Amniotic epithelial cell (primary cell): ENCODE measurements at places on chromosomes 7 and 10.

DNA sequence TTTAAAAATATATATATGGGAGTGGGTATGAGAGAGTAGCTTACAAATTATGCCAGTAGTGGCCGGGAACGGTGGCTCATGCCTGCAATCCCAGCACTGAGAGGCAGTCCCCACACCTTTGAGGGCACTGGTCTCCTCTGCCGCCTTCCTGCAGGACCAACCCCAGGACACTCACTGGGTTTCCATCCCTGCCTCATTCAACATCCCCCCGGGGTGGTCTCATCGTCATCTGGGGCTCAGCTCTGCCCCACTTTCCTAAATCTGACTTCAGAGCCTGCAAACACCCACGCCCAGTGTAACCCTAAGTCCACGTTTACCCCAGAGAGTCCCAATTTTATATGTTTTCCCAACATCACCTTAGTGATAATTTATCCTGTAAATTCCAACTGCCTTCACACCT is 96.5 kb downstream of the DIP2C start:
- DNase-seq: no peak

- DNase-seq: peak; percentile 50
Observed at GRCh38 chr7:16918288-16918895, 36.6 kb upstream of the AGR3 start.

GRCh38 chr10:5355594-5356301 is 9.0 kb upstream of the UCN3 start:
- DNase-seq: no peak

DNA sequence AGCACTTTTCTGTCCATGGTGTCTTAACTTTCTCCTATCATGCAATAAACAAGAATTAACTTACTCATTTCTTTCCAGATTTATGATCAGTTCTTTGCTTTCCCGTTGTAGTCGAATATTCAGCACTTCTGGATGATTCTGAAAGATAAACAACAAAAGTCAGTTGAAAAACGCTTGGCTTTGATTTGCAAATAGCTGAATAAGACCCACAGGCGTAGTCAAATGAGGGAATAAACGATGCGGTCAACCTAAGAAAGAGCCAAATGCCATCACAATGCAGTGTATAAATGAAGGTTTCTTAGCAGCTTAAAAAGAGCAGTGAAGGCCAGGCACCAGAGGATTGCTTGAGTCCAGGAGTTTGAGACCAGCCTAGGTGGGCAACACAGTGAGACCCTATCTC is 109.4 kb downstream of the ADAM12 start:
- DNase-seq: peak; percentile 84

DNA sequence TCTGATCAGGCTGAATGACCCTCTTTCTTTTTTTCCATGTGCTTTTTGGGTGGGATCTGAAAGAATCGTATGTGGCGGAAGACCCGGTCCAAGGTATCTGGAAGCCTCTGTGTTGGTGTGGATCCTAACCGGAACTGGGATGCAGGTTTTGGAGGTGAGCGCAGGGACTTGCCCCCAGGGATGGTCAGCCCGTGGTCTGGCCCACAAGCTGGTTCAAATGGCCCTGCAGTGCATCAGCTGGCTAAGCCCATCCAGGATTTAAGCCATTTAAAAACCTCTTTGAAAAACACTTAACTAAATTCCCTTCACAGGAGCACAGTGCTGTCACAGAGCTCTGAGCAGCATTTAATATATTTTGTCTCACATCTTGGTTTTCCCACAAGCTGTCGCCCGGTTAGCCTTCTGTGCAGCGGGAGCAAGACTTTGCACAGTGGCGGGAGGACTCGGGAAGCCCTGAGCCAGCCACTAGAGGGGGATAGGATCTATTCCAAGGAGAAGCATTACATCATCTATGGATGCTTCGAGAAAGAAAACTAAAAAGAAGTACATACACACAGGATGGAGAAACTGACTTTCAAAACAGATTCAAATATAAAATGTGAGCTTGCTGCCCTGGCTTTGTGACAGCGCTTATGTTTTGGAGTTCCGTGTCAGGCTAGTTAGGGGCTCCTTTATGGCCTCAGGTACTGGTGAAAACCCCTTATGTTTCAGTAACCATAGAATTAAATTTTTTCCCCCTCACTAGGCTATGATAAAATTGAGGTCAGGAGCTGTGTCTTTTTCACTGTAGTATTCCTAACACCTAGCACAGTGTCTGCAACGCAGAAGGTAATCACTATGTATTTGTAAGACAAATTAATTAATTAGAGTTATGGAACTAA is 11.3 kb downstream of the CPA2 start:
- DNase-seq: peak; percentile 82

- DNase-seq: no peak
Observed at GRCh38 chr10:14508725-14509124, 178.0 kb upstream of the FRMD4A start.

- no peak for DNase-seq
Observed at GRCh38 chr7:158056761-158057160, 530.9 kb downstream of the PTPRN2 start.

DNA sequence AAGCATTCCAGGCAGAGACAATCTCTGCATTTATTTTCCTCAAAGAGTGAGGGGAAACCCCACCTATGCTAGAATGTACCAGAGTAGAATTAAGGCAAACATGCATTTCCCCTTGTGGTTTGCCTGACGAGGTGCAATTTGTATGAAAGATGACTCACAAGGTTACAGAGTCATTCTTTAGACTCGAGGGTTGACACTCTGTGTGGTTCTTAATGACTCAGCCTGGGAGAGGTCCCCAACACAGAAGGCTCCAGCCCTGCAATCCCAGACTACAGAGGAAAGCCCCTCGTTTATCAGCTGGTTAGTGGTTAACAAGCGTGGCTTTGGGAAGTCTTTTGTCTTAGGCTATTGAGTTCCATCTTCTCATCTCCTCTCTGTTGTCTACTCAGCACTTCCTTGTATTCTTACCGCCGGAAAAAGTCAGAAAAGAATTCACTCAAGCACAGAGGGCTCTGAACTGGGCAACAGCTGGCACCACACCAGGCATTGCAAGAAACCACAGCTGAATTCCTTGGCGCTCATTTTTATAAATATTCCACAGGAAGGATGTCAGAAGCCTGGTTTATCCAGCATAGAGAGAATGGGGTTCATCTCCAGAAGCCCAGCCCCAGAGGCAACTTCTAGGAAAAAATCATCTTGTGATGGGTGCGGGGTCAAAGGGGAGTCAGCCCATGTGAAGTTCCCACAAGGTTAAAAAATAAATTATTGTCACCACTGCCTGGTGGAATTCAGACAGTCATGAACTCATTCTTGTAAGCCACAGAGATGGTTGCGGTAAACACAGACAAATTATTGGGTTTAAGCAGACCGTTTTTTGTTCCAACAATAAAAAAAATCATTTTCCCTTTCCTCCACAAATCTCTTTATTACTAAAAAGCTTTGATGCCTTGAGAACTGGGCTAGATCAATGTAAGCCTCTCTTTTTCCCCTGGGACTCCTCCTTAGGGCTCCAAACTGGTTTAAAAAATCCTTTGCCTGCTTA is 24.5 kb upstream of the SVIL start:
- peak; percentile 100 for DNase-seq

DNA sequence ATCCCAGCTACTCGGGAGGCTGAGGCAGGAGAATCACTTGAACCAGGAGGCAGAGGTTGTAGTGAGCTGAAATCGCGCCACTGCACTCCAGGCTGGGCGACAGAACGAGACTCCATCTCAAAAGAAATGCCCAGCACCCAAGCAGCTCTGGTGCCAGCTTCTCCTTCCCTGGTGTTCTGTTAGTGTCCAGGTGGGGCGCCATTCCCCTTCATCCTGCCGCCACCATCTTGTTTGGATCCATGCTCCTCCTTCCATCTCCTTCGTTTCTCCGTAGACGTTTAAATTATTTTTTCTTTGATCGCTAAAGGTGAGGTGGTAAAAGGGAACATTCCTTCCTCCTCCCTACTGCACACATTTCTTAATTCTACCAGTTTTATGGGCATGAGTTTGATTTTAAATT is 30.3 kb downstream of the PROSER2 start:
- no peak for DNase-seq

GRCh38 chr7:33563651-33564050 is 341.7 kb upstream of the BMPER start:
- peak; percentile 25 for DNase-seq

DNA sequence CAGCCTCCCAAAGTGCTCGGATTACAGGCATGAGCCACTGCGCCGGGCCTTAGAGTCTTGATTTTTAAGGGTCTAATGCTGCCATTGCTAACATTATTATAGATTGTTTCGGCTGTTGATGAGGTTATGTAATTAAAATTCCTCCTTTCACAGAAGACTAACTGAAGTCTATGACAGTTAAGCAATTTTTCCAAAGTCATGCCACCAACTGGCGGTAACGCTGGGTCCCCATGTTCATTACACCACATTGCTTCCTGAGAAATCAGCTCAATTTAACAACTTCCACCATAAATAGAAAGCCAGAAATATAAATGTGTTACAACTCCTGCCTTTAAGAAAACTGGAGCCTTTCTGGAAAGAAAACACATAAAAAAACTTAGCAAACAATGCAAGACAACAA is 3.5 kb downstream of the ERLIN1 start:
- no peak for DNase-seq

DNA sequence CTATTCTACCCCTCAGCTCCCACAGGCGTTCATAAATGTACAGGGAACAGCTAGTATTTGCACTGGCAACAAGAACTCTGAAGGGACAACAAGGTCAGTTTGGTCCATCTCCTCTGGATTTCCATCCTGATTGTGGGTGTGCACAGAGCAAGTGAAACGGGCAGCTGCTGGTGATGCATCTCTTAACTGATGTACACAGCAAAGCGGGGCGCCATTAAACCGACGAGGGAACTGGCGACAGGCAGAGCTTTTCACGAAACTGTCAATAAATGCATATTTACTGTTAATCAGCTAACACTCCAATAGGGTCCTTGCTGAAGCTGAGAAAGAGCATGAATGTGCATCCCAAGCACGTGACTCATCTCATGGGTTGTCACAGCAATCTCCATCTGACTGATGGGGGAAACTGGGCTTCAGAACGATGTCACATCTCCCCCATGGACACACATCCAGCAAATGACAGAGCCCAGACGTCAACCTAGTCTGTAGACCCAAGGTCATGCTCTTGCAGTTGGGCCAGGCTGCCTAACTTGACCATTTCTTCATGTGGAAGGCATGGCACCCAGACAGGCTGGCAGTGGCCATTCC is 54.2 kb downstream of the FAM53B start:
- DNase-seq: no peak

- DNase-seq: no peak
Observed at GRCh38 chr10:124020981-124021815, 72.2 kb downstream of the CHST15 start.

DNA sequence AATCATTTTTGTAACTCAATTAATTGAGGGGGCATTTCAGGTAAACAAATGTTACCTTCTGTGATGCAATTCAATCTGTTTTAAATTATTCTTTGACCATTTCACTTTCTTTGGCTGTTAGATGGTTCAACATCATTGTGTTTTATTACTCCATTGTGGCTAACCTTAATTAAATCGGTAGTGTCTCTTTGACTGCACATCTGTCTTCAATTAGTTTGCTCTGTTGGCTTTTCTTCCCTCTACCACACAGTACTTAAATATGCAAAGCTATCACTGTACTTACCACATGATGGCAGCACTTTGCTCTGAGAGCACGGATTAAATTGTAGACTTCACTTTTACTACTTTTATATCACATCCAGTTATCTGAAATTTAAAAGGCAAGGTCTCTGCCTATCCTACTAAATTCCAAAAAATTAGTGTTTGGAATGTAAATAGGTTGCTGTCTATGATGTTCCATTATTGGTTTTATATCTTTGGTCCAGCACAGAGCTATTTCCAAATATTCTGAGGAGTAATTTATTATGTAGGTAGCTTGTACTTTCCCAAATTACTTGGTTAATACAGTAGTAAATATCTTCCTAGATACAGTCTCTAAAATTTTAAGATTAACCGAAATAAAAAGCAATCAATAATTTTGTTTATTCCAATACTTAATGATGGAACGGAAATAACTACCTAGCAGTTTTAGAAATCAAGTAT is 352.0 kb downstream of the PCLO start:
- DNase-seq: peak; percentile 50

GRCh38 chr10:117186832-117187615 is 10.3 kb upstream of the KCNK18 start:
- DNase-seq: peak; percentile 13

GRCh38 chr10:79404231-79404609 is 41.2 kb downstream of the ZCCHC24 start:
- peak; percentile 95 for DNase-seq

- DNase-seq: peak; percentile 70
Observed at GRCh38 chr7:12030116-12030515, 181.0 kb upstream of the TMEM106B start.

DNA sequence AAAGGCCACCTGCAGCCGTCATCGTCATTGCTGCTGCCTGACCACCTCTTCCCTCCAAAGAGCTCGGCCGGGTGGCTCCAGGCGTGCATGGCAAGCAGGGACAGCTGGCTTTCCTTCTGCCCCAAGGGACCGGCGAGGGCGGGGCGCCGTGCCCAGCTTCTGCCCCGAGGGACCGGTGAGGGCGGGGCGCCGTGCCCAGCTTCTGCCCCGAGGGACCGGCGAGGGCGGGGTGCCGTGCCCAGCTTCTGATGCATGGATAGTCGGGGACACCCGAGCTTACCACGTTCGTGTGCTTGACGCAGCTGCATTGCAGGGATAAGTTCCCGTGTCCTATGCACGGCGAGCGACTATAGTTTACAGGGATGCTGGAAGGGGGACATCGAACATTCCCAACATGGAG is 27.0 kb downstream of the CFAP46 start:
- DNase-seq: no peak

DNA sequence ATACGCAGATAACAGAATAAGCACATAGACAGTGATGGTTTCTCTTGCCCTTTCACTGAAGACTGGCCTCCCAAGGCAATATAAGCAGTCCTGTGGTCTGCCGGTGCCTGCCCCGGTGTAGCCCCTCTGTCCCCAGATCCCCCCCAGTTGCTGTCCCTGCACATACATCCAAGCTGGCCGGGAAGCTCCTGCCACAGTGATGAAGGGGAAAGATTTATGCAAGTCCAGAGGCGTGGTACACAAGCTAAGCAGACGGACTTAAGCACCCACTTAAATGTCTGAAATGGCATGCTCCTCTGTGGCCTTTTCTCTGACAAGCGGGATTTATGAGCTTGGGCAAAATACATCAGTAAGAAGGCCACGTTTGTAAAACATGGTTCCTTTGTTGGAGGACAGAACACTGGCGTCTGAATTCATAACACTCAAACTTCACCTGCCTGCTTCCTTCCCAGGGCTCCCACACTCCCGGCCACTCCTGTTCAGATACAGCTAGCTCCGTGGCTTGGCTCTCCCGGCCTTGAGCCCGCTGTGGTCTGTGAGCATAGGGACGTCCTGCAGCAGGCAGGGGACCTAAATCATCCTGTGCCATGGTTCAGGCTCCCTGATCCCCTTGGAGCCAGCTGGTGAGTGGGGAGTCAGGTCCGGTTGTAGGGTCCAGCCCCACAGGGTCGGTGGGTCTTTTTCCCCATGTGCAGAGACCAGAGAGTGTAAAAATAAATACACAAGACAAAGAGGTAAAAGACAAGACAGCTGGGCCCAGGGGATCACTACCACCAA is 61.7 kb upstream of the PPP2R2D start:
- no peak for DNase-seq

- DNase-seq: peak; percentile 1
Observed at GRCh38 chr10:68517188-68517587, 10.1 kb downstream of the SLC25A16 start.

- DNase-seq: no peak
Observed at GRCh38 chr7:43552122-43552521, 30.8 kb upstream of the STK17A start.
